ENCODE measurements at places on chromosomes 3 and 15. TPM values are rescaled to one million over a fixed set of nuclear protein-coding genes. Genes with fewer than 3 reads are reported as not detected.

ESYT3 gene
- total RNA-seq = 0.17 TPM

- no peak for DNase-seq
Observed at GRCh38 chr3:9316881-9317361, 45.9 kb upstream of the THUMPD3 start.

SCN11A gene
- total RNA-seq = not detected

DNA sequence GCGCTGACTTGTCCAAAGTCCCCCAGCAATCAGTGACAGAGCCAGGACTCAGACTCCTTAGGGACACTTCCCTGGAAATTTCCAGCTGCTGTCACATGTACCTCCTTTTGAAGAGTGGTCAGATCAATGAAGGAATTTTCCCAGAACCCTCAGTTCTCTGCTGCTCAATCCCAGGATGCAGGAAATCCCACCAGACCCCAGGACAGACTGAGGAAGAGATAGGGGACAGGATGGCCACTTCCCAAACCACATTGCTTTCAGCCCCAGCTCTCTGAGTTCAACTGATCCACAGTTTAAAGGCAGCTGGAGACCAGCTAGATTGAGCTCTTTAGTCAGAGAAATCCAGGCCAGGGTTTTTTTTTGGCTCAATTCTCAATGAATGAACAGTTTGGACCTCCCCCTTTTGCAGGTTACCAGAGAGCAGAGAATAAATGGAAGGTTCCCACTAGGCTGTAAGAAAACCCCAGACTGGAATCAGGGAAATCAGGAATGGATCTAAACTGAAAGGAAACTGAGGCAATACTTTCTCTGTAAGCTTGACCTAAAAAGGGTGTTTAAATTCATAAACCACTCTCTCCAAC, 1.5 kb downstream of the CYP1A1 start:
- peak; percentile 50 for DNase-seq

- DNase-seq = no peak
Observed at GRCh38 chr3:116443191-116443661, 2.1 kb downstream of the LSAMP start.

ALDH1A3 gene
- total RNA-seq = 54.3 TPM

SIAH2 gene
- total RNA-seq = 25.1 TPM

GRCh38 chr15:82530606-82531379, 9.5 kb downstream of the RPS17 start:
- DNase-seq = peak; percentile 68

GRCh38 chr3:138063416-138063815, 52.0 kb downstream of the DZIP1L start:
- DNase-seq = no peak

DNA sequence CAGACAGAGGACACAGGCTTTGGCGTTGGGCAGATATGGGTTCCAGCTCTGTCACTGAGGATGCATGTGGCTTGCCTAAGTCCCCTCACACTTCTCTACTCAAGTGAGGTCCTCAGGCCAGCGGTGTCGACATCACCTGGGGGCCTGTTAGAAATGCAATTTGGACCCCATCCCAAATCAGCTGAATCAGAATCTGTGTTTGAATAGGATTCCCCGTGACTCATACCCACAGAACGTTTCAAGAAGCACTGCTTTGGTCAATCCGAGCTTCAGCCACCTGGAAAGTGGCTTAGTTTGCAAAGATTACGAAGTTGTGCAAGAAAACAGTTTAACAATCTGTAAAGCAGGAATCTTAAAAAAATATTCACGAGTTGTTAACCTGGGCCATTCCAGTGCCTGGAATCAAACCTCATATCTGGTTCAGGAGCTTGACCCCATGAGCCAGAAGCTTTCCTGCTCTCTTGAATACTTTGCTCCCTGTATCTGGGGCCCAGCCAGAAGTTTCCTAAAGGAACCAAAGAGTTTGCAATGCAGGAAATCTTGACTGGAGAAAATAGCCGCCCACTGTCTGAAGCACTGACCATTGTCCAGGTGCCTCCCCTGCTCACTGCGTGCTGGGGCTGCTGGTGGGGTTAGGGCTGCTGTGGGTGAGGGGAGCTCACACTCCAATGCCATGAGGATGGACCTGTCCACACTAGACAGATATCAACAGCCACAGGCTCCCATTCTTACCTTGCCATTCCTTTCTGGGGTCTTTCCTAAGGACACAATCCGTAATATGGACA, 208.5 kb upstream of the LINGO1 start:
- DNase-seq = peak; percentile 80

DNA sequence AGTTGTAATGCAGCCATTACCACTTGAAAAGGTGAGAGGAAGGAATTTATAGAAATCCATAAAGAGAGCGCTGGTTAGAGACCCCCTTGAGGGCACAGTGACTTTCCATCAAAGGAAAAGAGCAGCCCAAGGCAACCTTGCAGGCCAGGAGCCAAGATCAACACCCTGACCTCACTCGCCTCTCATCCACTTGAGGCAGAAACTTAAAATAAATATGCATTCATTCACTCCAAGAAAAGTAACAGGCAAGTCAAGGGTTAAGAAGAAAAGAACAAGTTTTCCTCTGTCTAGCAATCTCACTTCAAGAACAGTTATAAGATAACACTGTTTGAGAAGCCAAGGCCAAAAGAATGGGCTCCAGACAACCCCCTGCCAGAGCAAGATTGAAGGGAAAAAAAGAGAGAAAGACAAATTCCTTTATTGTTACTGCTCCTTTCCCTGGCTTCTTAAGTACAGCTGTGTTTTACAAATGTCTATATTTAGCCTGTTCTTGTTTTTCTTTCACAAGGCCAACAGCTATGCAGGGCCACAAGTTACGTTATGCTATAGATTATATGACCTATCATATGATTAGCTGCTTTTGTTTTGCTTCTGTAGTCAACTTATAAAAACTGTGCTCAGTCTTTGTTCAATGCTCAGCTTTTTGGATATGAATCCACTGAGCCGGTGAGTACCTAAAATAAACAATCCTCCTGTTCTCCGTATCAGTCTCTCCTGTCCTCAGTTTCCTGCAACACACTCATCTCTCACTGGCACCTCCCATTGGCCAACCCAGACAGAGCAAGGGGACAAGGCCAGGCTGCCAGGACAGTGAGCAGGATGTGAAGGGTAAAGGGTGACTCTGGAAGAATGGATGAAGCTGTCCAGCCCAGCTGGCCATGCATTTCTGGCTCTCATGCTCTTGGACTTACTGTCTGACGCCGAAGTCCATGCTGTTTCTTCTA, 15.8 kb upstream of the SSUH2 start:
- DNase-seq = no peak

DNA sequence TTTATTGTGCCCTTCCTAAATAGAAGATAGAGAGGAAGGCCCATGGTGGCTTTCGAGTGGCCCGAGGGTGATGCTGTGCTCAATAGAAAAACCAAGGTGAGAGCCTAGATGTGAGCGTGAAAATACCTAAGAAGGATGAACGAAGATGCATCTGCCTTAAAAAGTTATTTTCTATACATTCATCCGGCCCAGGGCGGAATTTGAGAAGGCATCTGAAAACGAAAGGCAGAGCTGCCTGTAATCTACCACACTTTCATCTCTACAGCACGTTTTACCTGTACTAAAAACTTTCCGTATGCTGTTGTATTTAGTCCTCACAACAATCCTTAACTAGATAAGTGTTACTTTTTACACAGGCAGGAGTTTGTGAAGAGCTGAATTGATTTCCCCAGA, 1.4 kb downstream of the DUT start:
- DNase-seq = no peak

- no peak for DNase-seq
Observed at GRCh38 chr3:125383744-125384143, 8.6 kb upstream of the ZNF148 start.

- no peak for DNase-seq
Observed at GRCh38 chr3:34668915-34669314, 870.5 kb downstream of the PDCD6IP start.

DNA sequence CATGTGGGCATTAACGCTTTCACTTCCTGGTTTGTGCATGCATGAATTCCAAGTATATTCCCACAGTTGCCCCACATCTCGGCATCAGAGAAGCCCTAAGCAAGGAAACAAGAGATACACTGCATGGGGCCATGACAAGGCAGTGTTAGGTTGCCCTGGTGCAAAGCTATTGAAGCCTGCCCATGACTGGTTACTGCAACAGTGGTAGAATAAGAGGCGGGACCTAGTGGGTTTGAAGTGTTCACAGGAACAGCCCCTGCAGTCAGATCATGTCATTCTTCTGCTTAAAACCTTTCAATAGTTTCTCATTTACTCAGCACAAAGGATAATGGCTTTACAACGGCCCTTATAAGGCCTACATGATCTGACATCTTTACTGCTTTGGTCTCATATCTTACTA, 80.9 kb upstream of the TOPAZ1 start:
- DNase-seq = no peak
